NCI-H2081 (cell line): ENCODE measurements at places on chromosomes 5 and 9.

DNA sequence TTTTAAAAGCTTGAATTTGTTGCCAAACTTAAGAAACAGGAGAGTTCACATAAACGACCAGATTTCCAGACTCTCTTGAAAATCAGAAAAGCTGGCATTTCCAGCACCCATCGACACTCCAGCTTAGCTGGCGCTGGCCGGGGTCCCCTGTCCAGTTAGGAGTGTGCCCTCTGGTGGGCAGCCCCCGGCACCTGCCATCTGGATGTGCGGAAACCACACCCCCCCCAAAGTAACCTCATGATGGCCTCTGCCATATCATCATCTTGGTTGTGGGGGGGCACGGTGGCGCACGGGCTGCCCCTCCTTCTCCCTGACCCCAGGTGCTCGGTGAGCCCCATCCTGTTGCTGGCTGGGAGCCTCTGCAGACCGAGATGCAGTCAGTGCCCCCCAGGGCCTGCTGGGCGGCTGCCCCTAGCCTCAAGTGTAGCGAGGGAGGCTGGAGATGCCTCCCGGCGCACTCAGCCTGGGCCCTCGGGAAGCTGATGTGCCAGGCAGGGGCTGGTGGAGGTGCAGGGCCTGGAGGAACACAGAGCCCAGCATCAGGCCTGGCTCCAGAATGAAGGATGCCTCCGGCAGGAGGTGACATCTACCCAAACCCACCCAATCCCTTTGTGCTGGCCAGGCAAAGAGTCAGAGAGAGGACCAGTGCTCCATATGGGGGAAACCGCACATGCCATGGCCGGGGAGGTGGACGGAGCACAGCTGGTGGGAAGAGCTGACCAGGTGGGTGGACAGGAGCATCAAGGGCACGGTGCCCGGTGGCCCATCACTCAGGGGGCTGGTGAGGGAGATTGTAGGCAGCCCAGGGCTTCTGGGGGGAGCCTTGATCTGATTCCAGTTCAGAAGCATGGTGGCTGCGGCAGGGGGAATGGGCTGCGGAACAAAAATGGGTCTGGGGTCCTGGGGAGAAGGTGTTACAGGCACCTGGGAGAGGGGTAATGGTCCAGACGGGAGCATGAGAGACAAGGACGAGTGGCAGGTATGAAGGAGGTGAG is 70.6 kb downstream of the ADAMTS2 start:
- DNase-seq: no peak

GRCh38 chr9:88534456-88535225 is at the start of gene NXNL2:
TSS of gene NXNL2 (plus strand) at chr9:88535178. CDS start at chr9:88535435, 257 bp downstream.
- no peak for DNase-seq

GRCh38 chr9:81476813-81477490 is 212.4 kb downstream of the TLE1 start:
- no peak for DNase-seq

GRCh38 chr9:136050266-136050700 is 44.8 kb downstream of the NACC2 start:
- no peak for DNase-seq

DNA sequence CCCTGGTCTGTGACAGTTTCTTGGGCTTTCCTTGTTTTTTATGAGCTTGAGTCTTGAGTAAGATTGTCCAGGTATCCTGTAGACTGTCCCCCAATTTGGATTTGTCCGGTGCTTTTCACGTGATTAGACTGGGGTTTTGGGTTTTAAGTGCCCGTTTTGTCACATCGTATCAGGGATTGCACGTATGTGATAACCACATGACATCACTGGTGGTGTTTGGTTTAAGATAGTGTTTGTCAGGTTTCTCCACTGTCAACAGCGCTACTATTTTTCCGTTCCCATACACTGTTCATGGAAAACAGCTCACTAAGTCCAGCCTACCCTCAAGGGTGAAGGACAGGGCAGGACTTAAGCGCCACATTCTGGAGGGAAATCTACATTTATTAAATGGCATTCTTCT is 39.7 kb downstream of the LMNB1 start:
- DNase-seq: no peak

- DNase-seq: no peak
Measured at GRCh38 chr5:143085319-143085917, 315.2 kb downstream of the ARHGAP26 start.

DNA sequence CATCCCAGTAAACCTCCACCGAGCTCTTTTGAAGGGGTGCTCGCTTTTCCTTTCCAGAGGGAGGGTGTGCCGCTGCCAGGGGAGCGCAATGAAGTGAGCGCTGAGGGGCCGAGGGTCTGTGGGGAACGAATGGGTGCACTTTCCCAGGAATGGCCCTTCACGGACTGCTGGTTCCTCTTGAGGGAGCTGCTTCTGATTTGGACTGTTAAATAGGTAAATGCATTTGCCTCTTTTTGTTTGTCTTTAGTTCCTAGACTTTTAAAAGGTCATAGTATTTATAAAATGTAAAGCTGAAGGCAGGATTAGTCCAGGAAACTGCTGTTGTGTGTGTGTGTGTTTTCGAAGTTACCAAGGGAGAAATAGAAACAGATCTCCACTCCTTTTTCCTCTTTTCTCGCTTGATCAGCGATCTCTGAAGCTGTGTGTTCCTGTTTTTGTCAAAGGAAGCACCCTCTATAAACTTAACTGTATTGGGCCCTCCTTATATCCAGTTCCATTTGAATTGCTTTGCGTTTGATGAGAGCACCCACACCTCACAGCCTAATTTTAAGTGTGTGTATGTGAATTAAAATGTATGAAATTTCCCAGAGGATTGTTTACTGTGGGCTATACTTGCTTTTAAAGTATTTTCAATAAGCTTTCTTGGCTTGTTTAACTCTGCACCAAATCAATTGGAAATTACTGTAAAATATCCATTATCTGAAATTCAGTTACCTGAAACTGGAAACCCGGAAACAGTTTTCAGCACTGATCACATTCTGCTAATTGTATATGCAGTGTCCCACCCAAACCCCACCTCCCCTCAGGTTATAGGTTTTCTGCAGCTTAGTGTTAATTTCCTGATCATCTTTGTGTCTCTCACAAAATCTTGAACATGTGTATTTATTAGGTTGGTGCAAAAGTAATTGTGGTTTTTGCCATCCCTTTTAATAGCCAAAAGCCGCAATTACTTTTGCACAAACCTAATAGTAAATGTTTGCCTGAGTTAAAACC is 966 bp downstream of the SNX2 start:
- peak; percentile 3 for DNase-seq

DNA sequence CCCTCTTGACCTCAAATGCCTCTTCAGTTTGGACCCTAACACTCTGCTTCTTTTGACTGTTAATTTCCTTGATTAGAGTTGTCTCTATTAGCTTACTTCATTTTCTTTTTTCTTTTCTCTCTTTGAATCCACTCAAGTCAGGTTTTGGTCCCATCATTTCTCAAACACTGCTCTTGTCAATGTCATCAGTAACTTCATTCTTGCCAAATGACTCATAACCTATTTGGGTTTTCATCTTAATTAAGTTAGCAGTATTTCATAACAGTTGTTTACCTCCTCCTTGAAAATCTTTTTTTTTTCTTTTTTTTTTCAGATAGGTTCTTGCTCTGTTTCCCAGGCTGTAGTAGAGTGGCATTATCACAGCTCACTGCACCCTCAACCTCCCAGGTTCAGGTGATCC is 119.6 kb downstream of the PARP8 start:
- no peak for DNase-seq

DNA sequence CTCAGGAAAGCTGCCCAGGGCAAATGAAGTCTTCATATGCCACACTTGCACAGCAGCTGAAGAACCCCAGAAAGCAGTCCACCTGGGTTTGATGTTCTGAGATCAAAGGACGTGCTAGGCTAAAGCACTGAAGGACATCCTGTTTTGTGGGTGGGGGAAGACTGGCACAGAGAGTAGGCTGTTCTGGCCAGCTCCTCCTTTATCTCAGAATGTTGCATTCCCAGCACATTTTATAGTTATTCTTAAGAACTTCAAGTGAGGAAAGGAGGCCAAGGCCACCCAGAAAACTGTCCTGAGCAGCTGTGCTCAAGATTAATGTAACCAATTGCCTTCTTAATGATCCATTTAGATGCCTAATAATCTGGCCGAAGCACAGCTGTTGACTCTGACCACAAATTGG is 10.9 kb downstream of the SHOC1 start:
- no peak for DNase-seq

GRCh38 chr9:130901498-130902203 is 5.0 kb upstream of the QRFP start:
- no peak for DNase-seq

DNA sequence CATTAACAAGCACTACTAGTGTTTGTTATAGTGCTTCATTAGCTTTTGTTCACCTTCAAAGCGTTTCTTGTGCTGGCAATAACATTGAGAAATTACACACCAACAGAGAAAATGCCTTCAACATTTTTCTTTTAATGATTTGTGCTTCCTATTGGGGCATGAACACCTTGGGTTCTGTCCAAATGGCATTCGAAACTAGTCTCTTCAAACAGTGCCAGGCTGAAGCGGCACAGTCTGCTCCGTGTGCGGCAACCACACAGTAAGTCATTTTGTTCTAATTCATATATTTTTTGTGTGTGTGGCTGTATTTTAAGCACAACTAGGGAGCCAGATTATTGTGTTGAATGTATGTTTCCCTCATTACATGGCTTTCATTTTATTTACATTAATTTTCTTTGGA is 414.7 kb upstream of the SGCD start:
- no peak for DNase-seq

- no peak for DNase-seq
Measured at GRCh38 chr9:35619800-35620158, 1.6 kb upstream of the CD72 start.
